ENCODE measurements at places on chromosomes 11 and 22. TPM values are rescaled to one million over a fixed set of nuclear protein-coding genes. Genes with fewer than 3 reads are reported as not detected.

DNA sequence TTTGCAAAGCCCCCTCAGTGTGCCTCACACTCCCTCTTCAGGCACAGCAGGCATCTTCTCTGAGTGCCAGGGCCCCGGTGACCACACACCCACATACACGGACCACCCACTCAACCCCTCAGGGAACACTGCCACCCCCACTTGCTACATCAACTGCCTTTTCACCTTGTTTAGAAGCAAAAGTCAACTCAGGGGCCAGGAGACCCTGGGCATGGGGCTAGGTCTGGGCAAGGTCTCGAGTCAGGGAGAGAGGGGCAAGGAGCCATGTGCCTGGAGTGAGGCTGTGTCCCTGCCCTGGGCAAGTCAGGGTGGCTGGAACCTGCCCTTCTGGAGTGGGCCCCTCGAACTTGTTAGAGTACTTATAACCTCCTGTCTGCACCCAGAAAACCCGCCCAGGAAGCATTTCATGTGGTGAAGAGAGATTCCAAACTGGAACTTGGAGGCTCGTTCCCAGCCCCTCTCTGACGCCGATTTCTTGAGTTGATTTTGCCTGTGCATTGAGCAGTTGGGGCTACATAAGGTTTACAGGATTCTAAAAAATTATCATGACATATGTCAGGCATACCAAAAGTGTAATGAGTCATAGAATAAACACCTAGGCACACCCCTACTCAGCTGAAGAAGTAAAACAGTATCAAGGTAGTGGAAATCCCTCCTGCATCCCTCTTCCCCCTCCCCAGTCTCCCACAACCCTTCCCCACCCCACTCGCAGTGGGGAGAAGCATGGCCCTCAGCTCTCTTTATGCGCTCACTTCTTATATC, 74.3 kb downstream of the MYEOV start:
- no peak overlapping the region for H3K27ac ChIP-seq
- H3K4me1 ChIP-seq: no peaks in the 10 kb centered on the region
- DNase-seq: no peak
- H3K36me3 ChIP-seq: no peaks in the 10 kb centered on the region
- no peaks in the 10 kb centered on the region for H3K27me3 ChIP-seq

GRCh38 chr22:25094579-25094978, 105.1 kb upstream of the CRYBB3 start:
- no peak for DNase-seq
- H3K27ac ChIP-seq: no peak overlapping the region
- H3K27me3 ChIP-seq: no peaks in the 10 kb centered on the region

DNA sequence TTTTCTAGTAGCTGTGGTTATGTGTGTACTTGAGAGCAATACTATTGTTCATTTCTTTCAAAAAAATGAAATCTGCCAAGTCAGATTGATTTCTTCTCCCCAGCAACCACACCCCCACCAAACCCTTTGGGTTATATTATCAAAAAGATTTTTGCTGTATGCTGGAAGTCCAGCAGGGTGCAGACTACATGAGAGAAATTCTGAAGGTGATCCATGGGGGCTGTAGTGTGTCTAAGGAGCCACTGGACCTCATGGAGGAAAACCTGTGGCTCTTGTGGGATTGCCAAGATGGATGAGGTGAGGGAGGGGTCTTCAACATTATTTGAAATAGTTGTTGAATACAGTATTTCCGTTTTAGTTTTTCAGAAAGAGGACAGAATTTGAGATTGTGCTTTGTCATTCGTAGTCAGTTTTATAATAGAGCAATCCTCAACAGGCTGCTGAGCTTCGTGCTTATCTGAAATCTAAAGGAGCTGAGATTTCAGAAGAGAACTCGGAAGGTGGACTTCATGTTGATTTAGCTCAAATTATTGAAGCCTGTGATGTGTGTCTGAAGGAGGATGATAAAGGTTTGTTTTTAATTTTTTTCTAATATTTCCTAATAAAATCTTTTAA, 3.1 kb downstream of the EIF3M start:
- no peaks in the 10 kb centered on the region for H3K27me3 ChIP-seq
- peaks cover 12% of the 10 kb centered on the region for H3K4me1 ChIP-seq
- DNase-seq: no peak
- H3K27ac ChIP-seq: no peak overlapping the region
- no peaks in the 10 kb centered on the region for H3K36me3 ChIP-seq

DNA sequence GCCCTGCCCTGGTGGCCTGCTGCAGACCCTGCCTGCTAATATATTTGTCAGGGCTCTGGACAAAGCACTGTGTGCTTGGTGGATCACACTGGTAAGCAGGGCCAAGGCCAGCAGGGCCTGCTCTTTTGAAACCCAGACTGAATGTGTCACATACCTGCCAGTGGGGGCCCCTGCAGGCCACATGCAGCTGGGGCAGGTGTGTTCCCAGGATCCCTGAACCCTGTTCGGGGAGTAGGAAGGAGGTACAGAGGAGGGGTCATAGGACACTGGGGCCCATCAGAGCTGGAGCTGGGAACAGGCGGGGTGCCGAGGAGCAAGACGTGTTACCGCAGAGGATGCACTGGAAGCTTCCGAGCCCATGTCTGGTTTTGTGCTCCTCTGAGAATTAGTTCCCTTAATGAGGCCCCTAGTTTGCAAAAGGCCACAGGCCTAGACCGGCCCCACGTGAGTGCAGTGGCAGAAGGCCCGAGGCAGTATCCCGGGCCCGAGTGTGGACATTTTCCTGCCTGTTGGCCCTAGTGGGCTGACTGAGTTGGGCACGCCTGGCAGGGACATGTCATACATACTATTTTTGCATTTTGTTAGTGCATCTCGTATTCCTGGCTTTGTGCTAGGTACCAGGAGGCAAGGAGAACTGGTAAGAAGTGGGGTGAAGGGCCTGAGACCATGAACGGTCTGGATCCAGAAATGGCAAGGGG, 11.2 kb upstream of the ACR start:
- H3K4me1 ChIP-seq: no peaks in the 10 kb centered on the region
- no peaks in the 10 kb centered on the region for H3K36me3 ChIP-seq
- H3K27ac ChIP-seq: no peak overlapping the region
- peak; percentile 43 for DNase-seq

DNA sequence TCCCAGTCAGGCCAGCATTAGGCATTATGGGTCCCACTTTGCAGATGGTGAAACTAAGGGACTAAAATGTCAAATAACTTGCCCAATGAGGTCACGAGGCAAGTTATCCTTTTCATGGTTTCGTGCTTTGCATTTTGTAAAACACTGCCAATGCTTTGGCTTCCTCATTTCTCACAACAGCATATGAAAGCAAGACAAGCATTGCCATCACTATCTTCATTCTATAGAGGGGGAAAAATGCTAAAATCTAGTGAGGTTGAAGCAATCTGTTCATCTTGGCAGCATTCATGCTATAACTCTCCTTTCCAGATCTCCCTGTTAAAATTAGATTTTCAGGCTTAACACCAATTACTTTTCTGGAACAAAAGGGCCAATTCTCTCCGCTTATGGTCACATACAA, 14.8 kb downstream of the FAM181B start:
- H3K27ac ChIP-seq: no peak overlapping the region
- no peaks in the 10 kb centered on the region for H3K27me3 ChIP-seq
- H3K4me3 ChIP-seq: no peak overlapping the region

- H3K4me3 ChIP-seq: no peak overlapping the region
- DNase-seq: no peak
- no peak overlapping the region for H3K27ac ChIP-seq
- H3K27me3 ChIP-seq: no peaks in the 10 kb centered on the region
- no peaks in the 10 kb centered on the region for H3K36me3 ChIP-seq
Observed at GRCh38 chr11:88377144-88377543, 39.6 kb upstream of the CTSC start.

- H3K36me3 ChIP-seq: no peaks in the 10 kb centered on the region
- H3K4me3 ChIP-seq: no peak overlapping the region
- no peaks in the 10 kb centered on the region for H3K27me3 ChIP-seq
- no peak overlapping the region for H3K27ac ChIP-seq
Observed at GRCh38 chr11:79807506-79807905, 366.7 kb upstream of the TENM4 start.

DNA sequence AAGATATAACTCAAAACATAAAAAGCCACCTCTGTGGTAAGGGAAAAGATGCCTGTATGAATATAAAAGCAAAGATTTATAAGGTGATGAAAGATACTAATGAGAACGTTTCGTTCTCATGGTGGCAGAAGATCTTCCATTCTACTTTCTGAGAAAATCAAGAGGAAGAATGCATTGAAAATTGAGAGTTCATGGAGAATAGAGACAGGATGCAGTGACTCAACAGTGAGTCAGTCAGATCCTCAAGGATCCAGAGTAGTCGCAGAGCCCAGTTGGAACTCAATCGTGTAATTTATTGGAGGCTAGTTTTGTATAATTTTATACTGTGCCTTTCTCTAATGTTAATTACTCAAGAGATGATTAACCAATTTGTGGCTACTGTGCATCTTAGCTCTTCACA, 73.3 kb downstream of the ENTHD1 start:
- no peaks in the 10 kb centered on the region for H3K36me3 ChIP-seq
- no peak for DNase-seq
- H3K4me3 ChIP-seq: no peak overlapping the region
- no peaks in the 10 kb centered on the region for H3K27me3 ChIP-seq

DNA sequence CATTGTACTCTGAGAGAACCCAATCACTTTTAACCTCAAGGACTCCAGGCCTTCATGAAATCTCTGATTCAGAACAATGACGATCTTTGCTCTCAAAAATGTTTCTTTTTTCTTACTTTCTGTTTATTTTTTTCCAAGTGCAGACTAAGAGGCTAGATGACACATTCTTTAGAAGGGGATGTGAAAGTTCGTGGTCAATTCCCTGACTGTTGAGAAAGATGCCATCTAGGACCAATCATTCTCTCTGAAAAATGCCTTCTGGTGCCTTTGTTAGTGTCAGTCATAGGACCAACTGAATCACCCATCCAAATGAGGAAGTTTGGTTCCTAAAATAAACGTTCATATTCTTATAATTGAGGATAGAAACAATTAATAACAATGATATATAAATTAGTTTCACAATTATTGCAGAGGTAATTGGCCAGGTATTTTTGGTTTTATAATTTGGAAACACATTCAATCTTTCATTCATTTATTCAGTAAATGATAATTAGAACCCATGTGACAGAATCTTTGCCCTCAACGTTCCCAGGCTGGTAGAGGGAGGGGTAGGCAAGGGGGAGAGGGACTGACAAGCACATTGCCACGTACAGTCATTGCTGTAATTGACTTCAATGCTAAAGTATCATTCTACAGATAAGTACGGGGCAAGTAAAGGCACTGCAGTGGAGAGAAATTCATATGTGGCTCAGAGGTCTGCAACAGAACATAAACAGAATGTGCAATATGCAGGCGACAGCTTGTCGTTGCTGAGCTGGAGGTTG, 333.4 kb upstream of the MPPED2 start:
- no peaks in the 10 kb centered on the region for H3K36me3 ChIP-seq
- H3K27ac ChIP-seq: no peak overlapping the region
- DNase-seq: no peak
- H3K4me1 ChIP-seq: no peaks in the 10 kb centered on the region

DGCR6 gene
- 2.0 TPM for total RNA-seq

MLC1 gene
- total RNA-seq: not detected

FAM180B gene
- not detected for total RNA-seq

OR10D3 gene
- total RNA-seq: not detected

DEUP1 gene
- total RNA-seq: not detected
